ENCODE measurements at places on chromosomes 4 and X.

DNA sequence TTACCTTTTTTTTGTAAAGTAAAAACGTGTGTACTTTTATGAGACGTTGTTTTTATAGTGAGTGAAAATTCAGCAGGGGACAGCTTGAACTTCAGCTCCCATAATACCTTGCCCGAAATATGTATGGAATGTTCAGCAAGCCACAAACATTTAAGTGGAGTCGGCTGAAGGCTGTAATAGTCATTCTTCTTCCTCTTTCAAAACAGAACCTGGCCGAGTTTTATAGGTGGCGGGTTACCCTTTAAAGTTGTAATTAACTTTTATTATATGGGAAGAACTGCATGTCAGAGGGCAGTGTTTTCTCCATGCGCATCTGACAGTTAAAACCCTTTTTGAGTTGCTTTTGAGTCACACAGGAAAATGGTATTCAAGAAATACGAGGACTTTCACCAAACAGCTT lies 50.7 kb downstream of the CLDN34 start:
- DNase-seq: no peak

- no peak for DNase-seq
Observed at GRCh38 chr4:119870856-119871255, 195.8 kb downstream of the MAD2L1 start.

- no peak for DNase-seq
Observed at GRCh38 chr4:128908735-128909134, 99.2 kb downstream of the JADE1 start.

GRCh38 chr4:53016099-53016820 lies 154.1 kb downstream of the RASL11B start:
- no peak for DNase-seq

GRCh38 chr4:102599455-102599854 lies 98.3 kb downstream of the NFKB1 start:
- DNase-seq: no peak

GRCh38 chr4:56323327-56323726 lies 64.0 kb downstream of the AASDH start:
- no peak for DNase-seq

GRCh38 chr4:60721685-60722084 lies 478.4 kb upstream of the ADGRL3 start:
- DNase-seq: no peak

- DNase-seq: no peak
Observed at GRCh38 chr4:185566425-185566824, 31.1 kb upstream of the PDLIM3 start.

DNA sequence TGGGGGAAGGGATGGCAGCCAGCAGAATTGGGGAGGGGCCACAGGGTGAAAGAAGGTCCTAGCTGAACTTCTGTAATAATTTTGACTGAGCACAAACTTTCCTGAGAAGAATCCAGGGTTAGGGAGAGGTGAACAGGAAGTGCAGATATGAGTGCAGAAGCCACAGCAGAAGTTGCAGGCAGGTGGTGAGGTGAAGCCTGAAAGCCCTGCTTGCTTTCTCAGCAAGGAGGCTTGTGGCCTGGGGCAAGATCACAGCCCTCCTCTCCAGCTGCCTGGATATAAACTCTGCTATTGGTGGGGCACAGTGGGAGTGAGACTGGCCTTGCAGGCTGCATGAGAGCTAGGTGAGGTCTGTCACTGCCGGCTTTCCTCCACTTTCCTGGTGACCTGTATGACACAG lies 44.1 kb upstream of the UPRT start:
- no peak for DNase-seq

GRCh38 chr4:70099206-70099605 lies 49.0 kb downstream of the HTN1 start:
- DNase-seq: no peak

DNA sequence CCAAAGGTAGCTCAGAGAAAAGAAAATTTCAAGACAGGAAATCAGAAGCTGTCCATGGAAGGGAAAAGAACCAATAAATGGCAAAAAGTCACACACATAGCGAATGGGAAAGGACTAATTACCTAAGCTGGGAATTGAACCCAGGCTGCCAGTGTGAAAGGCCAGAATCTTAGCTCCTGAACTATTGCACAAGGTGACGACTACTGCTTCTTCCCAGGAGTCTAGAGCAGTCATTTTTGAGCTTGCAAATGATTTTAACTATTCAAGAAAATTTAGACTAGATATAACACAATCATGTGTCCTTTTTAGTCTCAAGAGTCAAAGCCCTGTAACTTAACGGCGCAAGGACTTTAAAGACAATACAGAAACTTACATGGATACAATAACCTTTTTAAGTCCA lies 34.1 kb upstream of the ZNF81 start:
- no peak for DNase-seq

- DNase-seq: no peak
Observed at GRCh38 chr4:75289914-75290582, 224.2 kb downstream of the RCHY1 start.

GRCh38 chr4:128061566-128062536 lies 739 bp downstream of the LARP1B start:
- DNase-seq: peak; percentile 63

DNA sequence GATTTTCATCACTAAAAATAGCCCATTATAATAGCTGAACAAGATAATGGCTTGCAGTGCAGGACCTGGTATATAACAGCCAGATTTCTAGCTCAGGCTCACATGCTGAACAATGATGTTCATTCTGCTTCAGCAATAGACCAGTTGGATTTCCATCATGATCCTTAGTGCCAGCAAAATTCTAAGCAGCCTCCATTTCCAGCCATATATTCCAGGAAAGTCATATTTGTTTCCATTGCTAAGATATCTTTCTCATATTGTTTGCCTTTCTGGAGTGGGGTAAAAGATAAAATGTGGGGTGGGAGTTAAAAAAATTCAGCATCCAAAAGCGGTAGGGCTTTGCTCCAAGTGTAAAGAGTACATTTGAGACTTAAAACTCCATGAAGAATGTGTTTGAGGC lies 2344.1 kb downstream of the PCDH7 start:
- no peak for DNase-seq

DNA sequence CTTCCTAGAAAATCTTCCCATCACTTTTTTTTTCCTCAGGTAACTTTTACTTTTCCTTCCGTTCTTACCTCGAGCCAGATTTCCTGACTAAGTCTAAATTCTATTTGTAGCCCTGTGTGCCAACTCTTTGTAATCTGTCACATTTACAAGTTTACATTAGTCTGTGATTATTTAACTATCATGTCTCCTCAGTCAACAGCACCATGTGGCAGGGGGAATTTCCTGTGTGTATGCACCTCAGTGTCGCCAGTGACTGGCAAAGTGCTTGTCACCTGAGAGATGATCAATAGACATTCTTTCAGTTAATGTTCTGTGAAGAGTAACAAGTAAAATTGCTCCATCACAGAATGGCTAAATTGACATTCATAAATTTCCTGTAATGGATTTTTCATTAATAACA lies 468.5 kb downstream of the PDGFC start:
- no peak for DNase-seq

DNA sequence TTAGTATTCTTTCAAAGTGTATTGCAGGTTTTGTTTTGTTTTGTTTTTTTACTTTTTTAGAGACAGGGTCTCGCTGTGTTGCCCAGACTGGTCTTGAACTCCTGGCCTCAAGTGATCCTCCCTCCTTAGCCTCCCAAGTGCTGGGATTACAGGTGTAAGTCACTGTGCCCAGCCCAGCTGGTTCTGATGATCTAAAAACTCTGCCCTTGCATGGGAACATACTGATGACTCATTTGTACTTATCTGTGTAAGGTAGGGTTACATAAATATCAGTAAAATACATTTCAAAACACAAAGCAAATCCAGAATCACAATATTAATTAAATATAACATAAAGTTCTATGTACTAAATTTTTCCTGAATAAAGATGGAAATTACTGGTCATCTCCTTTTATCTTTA lies 7.4 kb upstream of the SLC9B1 start:
- DNase-seq: no peak

DNA sequence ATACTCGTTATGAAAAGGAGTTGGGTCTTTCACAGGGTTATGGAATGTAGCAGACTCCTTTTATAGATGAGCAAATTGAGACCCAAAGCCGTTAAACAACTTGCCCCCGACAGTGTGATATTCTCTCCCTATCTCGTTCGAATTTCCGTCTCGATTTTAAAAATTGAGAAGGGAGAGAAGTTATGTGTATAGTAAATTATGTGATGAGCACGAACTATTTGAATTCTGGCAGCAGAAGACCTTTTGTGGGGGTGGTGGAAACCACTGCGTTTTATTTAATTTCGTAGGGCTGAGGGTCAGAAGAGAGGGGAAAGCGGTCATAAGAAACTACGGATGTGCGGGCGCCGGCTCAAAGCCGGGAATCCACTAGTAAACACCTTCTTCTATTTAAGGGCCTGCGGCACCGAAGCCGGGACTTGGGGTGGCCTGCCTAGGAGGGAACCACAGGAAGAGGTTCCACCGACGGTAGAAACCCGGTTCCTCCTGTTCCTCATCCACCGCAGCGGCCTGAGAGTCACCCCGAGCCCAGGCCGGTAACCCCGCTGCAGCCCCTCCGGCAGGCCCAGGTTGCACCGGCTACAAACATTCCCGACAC lies 1.5 kb upstream of the DDX3X start:
- DNase-seq: no peak

DNA sequence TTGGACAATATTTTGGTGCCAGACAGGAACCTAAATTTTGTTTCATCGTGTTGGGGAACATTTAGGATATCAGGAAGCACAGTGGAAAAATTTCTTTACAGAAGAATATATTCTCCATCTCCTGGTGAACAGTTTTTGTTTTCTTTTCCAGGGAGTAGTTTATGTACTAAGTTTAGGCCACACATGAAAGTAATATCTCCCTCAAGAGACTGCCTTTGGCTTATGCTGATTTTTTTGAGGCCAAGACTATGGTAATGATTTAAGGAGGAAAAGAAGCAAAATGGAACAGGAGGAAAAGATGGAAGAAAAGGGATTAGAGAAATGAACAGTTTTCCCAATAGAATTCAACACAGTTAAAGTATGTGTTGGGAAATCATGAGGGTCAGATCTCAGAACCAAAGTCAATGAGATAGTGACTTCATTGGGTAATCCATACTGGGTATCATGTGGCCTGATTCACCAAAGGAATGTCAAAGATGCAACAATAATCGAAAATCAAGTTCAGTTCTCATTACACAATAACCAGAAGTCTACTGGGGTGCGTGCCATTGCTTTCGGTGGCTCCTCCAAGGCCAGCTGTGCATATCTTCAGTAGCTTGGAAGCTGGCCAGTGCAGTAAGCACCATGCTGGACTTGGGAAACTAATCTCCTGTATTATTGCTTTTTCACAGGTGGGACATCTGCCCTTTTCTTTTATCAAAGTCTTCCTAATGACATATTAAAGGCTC lies 234.8 kb downstream of the COL25A1 start:
- no peak for DNase-seq

- no peak for DNase-seq
Observed at GRCh38 chrX:42954880-42955279, 176.9 kb upstream of the PPP1R2C start.

- DNase-seq: no peak
Observed at GRCh38 chr4:16416601-16417000, 190.3 kb upstream of the TAPT1 start.

GRCh38 chrX:40761762-40762161 lies 26.4 kb upstream of the MED14 start:
- DNase-seq: no peak

- DNase-seq: no peak
Observed at GRCh38 chr4:105348719-105349118, 125.1 kb downstream of the PPA2 start.

DNA sequence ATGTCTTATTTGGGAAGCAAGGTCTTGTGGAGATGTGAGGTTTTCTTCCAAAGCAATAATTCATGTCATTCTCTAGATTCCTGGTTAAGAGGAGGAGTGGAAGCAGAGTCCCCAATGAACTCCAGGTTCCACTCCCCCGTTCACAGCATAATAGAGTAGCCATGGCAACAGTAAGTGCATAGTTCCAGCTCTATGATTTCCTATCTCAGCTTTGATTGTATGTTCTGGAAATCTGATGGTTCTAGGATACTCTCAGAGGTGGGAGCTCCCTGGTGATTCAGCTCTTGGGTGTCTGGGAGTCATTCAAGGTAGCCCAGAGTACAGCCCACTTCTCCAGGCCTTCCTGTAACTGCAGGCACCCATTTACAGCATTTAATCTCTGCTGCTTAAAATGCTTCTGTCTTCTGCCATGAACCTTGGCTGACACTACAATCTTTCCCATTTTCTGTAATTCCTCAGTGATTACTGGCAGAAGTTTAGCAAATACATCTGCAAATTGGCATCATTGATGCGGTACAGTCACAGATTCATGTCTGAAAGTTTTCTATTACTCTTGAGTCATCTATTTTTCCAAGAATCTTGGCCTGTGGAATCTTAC lies 242.0 kb downstream of the MAPK10 start:
- no peak for DNase-seq

- no peak for DNase-seq
Observed at GRCh38 chr4:184440595-184441358, 33.6 kb downstream of the IRF2 start.

DNA sequence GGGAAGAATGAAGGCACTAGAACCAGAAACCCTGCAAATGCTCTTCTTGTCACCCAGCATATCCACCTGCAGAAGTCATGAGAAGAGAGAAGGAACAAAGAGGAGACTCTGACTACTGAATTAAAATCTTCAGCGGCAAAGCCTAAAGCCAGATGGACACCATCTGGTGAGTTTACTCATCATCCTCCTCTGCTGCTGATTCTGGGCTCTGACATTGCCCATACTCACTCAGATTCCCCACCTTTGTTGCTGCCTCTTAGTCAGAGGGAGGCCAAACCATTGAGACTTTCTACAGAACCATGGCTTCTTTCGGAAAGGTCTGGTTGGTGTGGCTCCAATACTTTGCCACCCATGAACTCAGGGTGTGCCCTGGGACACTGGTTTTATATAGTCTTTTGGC lies 181.7 kb downstream of the AR start:
- DNase-seq: no peak

DNA sequence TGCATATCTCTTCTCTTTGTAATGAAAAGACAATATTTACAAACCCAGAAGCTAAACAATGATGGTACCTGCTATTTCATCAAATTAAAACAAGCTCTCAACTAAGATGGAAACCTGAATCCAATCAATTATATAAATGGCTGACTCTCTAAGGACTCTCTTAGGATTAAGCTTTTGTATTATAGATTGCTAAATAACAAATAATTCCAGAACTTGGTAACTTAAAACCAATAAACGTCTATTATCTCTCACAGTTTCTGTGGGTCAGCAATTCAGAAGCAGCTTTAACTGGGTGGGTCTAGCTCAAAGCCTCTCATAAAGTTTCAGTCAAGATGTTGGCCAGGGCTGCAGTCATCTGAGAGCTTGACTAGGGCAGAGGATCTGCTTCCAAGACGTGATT lies 12.4 kb downstream of the PHKA2 start:
- DNase-seq: no peak

DNA sequence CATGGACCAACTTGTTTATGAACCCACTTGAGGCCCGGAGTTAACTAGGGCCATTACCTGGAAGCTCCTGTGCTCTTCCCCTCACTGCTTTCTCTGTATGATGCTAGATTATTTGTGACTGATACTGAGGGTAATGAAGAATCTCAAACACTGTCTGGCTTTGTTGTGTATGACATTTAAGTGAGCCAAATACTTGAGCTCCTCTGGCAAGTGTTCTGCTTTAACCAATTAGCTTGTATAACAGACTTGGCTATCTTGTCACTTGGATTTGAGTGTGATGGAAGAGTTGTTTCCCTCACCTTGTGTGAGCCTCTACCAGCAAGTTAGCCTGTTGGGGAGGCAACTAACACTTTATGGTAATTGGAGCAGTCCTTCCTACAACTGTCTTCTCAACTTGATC lies 42.7 kb downstream of the CCNG2 start:
- no peak for DNase-seq

GRCh38 chr4:94588896-94589693 lies 137.4 kb downstream of the PDLIM5 start:
- no peak for DNase-seq
